EH (cell line): ENCODE measurements at places on chromosomes 5 and 9.

- DNase-seq: peak; percentile 58
These were observed 100.4 kb downstream of the TRIM36 start for GRCh38 chr5:115069087-115069968.

DNA sequence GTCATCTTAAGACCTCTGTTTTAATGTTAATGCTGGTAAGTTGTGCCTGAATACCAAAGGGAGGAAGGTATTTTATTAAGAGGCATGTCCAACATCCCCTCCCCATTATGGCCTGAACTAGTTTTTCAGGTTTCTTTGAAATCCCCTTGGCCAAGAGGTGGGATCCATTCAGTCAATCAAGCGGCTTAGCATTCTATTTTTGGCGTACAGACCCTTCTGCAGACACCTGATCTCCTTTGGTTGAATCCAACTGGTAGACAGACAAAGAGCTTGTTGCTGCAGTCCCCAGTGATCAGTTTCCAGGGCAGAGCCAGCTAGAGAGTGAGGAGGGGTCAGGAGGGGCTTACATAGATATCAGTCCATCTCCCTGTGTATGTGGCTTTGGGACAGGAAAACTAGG, 7.9 kb upstream of the KCNMB1 start:
- DNase-seq: no peak

- no peak for DNase-seq
These were observed 58.4 kb downstream of the DAPK1 start for GRCh38 chr9:87556039-87556438.

DNA sequence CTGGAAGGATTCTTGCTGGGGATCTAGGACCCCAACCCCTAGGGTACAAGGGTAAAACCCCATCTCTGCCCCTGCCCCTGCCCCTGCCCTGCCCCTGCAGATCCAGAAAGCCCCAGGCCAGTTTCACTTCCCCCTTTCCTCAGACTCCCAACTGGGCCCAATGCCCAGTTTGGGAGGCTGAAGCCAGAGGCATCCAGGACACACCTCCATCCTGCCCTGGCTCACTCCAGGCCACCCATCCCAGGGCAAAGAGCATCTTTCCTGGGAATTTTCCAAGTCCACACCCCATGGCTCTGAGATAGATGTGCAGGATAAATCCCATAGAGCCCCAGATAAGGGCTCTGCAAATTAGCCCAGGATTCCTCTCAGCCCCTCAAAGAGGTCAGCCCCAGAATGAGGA, 17.4 kb downstream of the CNTFR start:
- no peak for DNase-seq

DNA sequence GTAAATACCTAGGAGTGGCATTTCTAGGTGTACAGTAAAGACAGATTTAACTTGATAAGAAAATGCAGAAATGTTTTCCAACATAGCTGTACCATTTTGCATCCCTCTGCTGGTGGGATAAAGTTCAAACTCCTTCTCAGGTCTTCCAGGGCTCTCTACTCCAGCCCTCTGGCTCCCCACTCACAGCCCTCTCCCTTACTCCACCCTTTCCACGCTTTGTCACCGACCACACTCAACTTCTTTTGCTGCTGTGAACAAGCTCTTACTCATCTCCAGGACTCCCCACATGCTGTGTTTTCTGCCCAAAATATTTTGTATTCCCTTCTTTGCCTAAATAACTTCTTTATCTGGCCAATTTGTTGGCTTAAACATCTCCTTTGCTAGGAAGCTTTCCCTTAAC, 90.6 kb upstream of the OSMR start:
- peak; percentile 60 for DNase-seq

GRCh38 chr5:24264547-24264946, 380.2 kb downstream of the CDH10 start:
- DNase-seq: no peak

DNA sequence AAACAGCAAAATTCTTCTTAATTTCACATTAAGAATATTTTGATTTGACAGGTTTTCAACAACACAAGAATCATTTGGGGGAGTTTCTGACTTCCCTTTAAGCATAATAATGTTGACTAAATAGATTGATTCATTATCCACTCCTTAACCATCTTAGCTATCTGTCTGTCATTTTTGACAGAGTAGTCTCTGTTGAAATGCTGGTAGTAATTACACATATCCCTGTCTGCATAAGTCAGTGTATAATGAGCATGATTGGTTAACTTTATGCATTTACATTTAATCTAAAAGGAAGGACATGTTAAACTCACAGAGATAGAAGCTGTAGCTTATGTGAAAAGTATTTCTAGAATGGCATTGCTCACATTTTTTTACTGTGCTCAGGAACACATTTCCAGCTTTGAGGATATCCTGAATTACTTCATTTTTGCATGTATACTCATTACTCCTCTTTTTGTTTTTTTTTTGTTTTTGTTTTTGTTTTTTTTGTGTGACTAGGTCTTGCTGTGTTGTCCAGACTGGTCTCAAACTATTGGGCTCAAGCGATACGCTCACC, 385.9 kb downstream of the KDM4C start:
- DNase-seq: no peak

DNA sequence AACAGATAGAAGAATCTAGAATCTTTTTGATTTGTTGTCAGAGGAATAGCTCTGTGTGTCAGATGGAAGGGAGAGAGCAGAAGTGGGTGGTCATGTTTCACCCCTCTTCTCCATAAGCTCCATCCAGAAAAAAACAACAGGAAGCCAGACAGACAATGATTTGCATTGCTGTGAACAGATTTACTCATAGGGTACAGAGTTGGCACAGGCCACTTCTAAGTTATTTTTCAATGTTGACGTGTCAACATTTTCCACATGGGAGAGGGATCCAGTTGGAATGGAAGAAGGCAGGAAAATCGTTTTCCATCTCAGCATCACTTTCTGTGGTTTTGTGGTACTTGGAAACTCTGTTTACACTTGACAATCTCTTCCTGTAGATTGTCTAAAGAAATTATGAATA, 86.7 kb downstream of the INSYN2B start:
- DNase-seq: peak; percentile 60

DNA sequence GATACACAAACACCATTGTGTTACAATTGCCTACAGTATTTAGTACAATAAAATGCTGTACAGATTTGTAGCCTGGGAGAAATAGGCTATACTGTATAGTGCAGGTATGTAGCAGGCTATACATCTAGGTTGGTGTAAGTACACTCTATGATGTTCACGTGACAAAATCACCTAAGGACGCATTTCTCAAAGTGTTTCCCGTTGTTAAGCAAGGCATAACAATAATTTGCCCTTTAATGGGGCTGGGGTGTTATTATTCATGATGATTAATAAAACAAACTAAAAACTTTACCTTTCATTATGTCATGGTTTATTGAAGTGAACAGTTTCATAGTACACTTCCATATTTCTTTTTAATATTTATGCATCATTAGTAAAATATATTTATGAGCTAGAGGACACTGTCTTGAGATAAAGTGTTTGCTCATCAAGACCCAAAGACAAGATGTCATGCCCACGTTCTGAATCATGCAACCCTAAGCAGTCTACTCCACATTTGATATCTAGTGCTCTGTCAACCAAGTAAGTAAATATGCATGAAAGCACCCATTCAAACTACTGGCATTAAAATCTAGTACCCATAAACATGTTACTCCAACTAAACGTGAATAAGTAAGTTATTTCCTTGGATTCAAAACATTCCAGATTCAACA, 220.5 kb downstream of the NR2F1-AS1 start:
- DNase-seq: no peak
